ENCODE measurements at places on chromosomes 11 and 22.

DNA sequence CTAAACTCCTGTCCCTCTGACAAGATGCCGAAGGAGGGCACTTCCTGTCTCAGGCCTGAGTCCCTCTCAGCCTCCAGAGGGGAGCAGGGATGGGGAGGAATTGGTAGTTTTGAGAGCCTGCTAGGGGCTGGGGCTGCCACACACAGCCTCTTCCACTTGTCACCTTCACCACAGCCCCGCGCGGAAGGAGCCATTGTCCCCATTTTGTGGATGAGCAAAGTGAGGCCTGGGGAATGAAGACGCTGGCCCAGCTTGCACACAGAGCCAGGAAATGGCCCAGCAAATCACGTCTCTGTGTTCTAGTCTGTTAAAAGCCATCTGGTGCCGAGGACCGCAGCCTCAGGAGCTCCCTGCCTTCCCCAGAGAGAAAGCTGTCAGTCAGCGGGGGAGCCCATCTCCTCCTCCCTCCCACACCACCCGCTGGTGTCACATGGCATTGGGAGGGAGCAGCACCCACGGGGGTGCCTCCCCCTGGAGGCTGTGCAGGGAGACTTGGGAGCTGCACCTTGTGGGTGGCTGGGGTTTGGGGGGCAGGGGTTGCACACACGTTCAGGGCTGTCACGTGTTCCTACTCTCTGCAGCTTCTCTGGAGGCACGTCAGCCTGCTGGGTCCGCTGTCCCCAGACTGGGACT is 34.6 kb downstream of the RASD2 start:
- peak; percentile 60 for DNase-seq

- DNase-seq = no peak
Observed at GRCh38 chr11:3736816-3737215, 60.5 kb downstream of the NUP98 start.

DNA sequence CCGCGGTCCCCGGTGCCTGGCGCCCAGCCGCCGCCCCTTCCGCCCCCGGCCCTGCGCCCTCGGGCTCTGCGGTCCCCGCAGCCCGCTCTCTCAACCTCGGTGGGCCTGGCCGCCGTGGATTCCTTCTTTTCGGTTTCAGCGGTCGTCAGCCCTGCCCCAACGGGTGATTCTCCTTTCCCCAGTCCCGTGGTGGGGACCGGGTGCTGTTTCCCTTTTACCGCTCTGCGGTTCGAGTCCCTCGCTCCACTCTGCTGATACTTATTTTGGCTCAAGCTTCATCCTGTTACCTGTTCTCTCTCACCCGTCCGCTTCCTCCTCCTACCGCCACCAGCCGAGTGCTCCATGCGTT is 494 bp downstream of the ZDHHC5 start:
- peak; percentile 56 for DNase-seq

DNA sequence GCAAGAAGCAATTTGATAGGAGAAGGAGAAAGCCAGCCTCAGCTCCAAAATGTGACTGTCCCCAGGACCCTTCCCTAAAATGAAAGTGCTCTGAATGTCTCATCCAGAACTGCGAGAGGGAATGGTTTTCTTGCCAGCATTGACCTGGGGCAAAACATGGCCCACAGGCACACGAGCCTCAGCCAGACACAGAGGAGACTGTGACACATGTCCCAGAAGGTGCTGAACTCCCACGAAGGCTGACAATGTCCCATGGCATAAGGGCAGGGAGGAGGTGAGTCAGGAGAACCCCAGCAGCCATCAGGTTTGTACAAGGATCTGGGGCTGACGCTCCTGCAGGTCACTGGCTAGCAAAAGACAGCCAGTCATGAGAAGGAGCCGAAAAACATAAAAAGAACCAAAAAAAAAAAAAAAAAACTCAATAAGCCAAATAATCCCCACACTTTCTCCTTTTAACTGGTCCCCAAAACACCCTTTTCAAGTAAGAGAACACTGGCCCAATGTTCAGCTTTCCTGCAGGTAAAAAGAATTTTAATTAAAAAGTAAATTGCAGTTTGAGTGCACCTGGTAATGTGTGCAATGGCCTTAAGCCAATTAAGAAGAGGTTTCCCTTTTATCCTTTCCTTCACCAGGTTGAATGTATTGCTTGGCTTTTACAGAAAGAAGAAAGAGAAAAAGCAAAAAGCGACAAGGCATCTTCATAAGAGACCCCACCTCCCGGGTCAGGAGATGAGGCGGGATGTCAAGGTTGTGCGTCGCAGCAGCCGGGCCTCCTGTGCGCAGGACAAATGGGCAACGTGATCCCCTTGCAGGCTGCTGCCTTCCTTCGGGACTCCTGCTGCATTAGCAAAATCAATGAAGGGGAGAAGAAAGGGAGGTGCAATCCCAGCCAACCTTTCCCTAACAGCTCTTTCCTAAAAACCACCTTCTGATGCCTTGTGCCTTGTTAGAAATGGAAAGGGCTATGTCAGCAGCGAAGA is 43.6 kb downstream of the GALNT18 start:
- DNase-seq = no peak

GRCh38 chr11:58560842-58561241 is 14.8 kb downstream of the LPXN start:
- DNase-seq = no peak

GRCh38 chr11:125449565-125449964 is 46.5 kb downstream of the FEZ1 start:
- DNase-seq = no peak

GRCh38 chr11:45104006-45104789 is 42.2 kb upstream of the PRDM11 start:
- DNase-seq = no peak

GRCh38 chr22:50165436-50166123 is 5.0 kb upstream of the PANX2 start:
- DNase-seq = no peak

DNA sequence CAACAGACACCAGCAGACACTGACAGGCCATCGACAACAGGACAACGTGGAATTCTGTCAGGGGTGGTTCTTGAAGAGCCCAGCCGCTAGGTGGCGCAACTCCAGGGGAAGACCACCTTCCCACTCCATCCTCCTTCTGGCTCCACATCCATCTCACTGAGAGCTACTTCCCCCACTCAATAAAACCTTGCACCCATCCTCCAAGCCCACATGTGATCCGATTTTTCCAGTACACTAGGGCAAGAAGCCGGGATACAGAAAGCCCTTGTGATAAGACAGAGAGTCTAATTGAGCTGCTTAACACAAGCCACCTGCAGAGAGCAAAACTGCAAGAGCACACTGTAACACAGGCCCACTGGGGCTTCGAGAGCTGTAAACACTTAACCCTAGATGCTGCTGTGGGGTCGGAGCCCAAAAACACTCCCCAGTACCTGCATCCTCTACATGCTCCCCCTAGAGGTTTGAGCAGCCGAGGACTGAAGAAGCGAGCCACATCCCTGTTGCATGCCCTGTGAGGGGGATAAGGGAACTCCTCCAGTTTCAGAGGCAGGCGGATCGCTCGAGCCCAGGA is 11.5 kb upstream of the RAB39A start:
- peak; percentile 65 for DNase-seq

DNA sequence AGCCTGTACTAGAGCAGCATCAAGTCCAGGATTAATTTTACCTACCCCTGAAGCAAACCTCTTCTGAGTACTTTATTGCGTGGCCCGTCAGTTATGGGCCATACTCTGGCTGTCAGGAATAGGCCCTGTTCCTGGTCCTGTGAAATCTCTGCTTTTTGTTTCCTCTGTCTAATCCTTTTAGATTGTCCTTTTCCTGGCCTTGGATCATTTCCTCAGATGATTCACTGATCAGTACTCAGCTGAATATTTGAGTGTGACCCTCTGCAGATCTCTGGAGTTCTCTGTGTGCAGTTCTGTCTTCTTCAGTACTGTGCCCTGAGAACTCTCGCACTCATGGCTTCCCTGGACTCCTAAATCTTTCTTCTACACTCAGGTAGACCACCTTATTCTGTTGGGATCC is 123.5 kb downstream of the UVRAG start:
- no peak for DNase-seq

DNA sequence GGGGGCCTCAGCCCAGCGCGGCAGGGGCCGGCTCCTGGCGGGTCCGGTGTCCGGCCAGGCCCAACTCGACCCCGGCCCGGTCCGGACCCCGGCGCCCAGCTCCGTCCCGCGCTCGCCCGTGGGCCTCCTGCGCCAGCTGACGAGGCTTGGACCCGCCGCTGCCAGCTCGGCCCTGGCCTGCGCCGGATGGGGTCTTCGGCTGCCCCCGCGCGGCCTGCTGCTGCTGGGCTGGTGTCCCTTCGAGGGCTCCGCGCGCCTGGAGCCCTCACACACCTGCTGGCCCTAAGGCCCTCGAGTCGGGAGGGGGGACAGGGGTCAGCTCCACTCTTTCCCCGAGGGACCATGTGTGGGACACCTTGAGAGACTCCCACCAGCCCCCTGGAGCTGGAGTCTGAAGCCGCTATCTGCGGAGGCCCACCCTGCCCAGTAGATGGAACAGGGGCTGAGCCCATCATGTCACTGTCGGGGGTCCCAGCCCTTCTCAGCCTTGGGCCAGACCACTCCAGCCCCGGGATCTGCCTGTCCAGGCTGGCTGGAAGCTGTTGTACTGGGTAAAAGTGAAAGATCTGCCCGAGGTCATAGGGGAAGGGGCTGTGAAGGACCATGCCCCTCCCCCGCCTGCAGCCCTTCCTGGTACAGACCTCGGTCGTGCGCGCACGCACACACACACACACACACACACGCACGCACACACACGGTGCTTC is 768 bp upstream of the CDKN1C start:
- no peak for DNase-seq

GRCh38 chr11:17907046-17907445 is 105.8 kb downstream of the SERGEF start:
- peak; percentile 5 for DNase-seq

- no peak for DNase-seq
Observed at GRCh38 chr22:44396021-44396726, 83.4 kb upstream of the SHISAL1 start.

GRCh38 chr11:102449651-102450570 is 2.7 kb downstream of the TMEM123 start:
- DNase-seq = no peak
